ENCODE measurements at places on chromosomes 11 and 22.

DNA sequence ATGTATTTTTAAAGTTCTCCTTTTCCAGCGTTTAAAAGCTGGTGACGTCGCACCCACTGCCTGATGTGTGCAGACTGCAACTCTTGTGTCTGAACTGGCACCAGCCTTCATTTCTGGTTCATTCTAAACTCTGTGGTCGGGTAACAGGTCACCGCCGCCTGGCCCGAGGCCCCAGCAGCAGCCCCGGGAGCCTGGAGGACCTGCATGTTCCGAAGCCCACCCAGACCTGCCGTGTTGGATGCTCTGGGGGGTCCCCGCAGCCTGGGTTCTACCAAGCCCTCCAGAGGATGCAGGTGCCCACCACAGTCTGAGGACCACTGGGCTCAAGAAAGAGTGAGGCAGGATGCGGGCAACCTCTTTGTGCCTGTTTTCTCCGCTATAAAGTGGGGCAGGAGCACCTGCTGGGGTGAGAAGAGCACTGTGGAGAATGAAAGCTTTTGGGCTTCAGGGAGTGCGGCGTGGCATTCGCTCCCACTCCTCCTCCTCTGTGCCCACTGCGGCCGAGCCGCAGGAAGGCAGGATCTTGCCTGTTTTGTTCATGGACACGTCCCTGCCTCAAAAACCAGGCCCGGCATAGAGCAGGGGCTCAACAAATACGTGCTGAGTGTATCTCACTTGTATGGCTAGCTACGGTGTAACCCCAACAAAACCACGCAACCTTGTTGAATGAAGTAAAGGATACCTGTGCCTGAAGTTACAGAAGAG lies 40.1 kb downstream of the CERK start:
- DNase-seq, result no peak

- no peak for DNase-seq
These were observed 1217.9 kb downstream of the LRRC4C start for GRCh38 chr11:40241524-40242051.

- no peak for DNase-seq
These were observed 99.7 kb upstream of the SYT13 start for GRCh38 chr11:45385844-45386243.

GRCh38 chr11:64934682-64935358 lies 873 bp downstream of the GPHA2 start:
- DNase-seq, result no peak

GRCh38 chr11:83717537-83717936 lies 431.4 kb upstream of the CCDC90B start:
- no peak for DNase-seq

DNA sequence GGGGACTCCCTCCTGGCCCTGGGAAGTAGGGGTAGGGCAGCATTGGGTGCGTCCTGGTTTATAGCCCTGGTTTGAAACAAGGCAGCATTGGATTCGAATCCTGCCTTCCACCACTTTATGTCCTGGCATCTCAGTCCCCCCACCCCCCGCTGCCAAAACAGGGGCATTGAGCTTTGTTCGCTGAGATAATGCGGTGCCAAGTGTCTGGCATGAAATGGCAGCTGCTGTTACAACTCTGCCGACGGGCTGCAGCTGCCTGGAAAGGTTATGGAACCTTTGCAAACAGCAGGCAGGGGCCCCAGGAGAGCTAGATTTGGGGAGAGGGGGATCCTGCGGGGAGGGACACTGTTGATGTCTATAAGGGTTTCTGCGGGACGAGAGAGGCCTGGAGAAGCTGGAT lies 1.9 kb downstream of the TST start:
- no peak for DNase-seq

DNA sequence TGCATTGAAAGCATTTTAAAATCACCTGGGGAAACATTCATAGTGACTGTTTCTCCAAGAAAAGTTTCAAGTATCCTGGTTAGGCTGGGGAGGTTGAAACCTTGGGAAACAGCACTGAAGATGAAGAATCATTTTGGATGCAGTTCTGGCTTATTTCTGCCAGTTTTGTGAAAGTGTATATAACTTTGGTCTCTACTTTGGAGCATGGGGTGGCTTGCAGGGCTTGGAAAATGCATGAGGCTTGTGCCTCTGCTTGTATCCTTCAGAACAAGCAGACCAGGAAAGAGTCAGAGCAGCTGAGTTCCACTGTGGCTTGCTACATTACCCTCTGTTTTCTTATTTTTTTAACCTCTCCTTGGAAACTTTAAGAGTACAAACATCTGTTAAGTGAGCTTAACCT lies 19.5 kb downstream of the SLC5A12 start:
- DNase-seq, result no peak

DNA sequence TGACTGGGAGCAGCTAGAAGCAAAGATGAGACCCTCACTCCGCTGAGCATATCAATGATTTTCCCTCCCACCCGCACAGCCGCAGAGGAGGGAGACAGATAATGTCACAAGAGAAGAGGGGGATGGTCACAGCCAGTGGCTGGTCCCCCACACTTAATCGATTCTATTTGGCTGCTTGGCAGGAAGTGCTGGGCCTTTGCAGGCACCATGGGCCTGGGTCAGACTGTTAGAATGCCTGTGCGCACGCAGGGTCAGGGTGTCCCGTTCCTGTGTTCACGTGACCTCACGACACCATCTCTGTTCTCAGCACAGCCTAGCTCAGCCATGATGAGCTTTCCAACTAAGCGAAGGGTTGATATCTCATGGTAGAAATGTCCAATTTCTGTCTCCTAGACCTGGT lies 107.0 kb downstream of the MYO18B start:
- DNase-seq, result no peak

DNA sequence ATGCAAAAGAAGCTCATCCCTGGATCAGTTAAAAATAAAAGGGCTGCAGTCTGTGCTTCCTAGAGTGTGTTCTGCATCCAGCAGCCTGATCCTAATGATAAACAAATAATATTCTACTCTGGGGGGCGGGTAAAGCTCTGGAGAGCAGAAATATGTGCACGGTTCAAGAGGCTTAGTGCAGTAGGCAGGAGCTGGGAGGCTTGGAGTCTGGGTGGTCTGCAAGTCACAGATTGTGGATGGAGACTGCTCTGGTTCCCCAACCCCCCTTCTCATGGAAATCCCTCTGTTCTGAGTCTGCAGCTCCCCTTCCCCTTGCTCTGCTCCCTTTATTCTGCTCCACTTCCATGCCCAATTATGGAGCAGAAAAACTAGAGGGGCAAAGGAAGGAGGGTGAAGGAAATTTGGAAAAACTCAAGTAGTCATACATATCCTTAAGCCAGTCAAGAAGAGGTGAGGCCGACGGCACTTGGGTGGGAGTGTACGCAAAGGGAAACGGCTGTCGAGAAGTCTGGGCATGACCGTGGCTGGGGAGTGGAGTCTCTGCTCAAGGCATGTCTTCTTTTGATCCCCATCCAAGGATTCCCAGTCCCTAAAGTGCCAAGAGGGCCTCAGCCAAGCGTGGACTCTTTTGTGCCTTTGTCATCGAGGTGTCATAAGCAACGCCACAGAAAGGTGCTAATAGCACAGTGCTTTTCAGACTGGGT lies 16.3 kb upstream of the CLMP start:
- peak; percentile 24 for DNase-seq

DNA sequence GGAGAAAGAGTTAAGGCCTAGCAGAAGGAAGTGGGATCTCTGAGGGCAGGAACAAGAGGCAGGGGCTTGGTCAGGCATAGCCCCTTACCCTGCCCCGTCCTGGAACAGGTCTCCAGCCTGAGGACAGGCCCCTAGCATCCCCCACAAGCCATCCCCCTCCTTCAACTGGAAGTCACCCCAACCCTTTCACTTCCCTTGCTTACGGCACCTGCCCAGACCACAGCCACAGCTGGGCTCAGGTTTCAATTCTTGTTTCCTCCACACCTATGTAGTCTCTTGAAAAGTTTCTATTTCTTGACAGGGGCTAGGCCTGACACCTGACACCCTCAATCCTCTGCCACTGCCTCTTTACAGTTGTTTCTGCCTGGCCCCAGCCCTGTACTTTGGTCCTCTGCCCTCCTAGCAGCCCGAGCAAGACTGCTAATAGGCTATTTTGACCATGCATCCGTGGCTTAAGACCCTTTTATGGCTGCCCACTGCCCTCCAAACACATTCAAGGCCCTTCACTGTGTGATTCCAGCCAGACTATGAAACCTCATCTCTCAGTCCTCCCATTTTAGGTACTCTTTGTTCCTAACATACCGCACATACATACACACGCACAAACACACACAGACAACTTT lies 10.9 kb upstream of the FCHSD2 start:
- peak; percentile 15 for DNase-seq

DNA sequence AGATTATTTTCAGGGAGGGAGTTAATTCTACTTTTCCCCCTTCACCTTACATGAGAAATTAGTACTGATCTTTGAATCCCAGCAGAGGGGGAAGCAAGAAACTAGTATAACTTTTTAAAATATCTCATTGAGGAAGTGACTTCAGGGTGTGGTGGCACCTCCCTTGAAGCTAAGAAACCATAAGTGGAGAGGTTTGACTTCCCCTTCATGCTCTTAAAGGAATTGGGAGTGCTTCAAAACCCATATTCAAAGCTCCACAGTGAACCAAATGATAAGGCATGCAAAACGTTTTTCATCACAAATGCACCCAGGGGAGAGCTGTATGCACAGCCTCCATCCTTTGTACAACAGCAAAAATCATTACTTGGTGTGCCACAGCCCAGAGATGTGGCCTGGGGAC lies 540 bp downstream of the MS4A14 start:
- DNase-seq, result no peak

- DNase-seq, result no peak
These were observed 223.5 kb upstream of the BLID start for GRCh38 chr11:122339436-122340060.

GRCh38 chr11:118927554-118928100 lies 1.9 kb upstream of the BCL9L start:
- DNase-seq, result no peak

GRCh38 chr11:89495951-89496350 lies 4.8 kb upstream of the NOX4 start:
- DNase-seq, result peak; percentile 50

DNA sequence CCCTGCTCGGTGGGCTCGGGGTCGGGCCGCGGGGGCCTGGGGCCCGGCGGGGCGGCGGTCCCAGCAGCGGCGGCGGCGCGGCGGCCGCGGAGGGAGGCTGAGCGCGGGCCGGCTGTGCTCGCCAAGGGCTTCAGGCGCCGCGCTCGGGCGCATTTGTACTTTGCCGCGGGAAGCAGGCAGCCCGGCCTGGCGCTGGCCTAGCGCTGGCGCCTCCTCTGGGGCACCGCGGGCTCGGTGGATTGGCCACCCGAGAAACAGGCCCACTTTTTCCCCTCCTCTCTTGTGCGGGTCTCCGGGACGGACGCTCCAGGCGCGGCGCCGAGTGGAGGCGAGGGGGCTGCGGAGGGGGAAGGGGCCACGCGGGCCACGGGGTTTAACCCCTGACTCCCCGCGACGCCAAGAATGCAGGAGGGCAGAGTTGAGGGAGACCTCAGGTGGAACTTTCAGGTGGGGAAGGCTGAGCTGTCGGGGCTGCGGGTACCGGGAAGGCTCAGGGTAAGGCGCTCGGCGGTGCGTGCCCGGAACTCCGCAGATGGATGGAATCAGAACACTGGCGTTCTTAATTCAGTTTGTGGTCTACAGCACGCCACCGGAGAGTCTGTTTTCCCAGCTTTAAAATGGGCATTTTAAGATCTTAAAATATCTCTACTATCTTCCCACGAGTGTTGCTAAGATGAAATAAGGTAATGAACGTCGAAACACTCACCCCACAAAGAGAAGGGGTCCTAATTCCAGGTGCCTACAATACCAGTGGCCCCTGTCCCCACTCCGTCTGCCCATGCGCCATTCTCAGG lies at the start of gene CHRDL2:
TSS of gene CHRDL2 (minus strand) at position 126 of the 794 bp plus-strand sequence. CDS start 538 bp downstream, outside the sequence.
- peak; percentile 77 for DNase-seq

DNA sequence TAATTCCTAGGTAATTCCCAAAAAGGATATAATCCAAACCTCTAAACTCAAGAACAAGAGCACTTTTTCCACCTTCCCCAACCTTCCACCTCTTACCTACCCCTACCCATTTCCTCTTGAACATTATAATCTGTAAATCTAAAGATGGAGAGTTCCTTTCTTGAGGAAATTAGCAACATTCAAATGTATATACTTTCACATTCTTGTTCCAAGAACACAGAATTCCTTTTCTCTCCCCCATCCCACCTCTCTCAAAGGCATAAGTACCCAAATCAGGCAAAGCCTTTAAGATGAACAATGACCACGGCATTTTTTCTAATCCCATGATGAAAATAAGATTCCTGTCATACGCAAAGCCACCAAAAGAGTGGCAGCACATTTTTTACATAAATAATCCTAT lies 18.3 kb downstream of the RRAS2 start:
- DNase-seq, result peak; percentile 48

DNA sequence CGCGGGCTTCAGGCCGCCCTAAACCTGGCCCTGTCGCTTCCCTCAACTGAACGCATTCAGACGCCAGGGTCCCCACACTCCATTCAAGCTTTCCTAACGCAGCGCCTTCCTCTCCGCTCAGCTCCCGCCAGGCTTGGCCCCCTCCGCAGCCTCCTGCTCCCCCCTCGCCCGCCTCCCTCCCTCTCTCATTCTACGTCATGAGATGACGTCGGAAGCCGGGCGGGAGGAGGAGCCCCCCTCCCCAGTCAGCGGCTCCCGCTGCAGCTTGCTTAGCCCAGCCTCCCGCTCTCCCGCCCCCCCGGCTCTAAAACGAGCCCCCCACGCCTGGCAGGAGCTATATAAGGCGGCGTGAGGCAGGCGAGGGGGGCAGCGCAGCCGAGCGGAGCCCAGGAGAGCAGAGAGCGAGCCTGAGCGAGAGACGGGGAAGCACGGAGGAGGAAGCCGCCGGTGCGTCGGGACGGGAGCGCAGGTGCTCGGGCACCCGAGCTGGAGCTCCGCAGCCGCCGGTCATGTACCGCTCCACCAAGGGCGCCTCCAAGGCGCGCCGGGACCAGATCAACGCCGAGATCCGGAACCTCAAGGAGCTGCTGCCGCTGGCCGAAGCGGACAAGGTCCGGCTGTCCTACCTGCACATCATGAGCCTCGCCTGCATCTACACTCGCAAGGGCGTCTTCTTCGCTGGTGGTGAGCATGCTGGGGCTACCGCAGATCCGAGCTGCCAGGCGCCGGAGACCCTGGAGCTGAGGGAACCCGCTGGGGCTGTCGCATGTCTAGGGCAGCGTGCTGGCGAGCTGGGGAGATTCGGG lies at the start of gene NPAS4:
TSS of gene NPAS4 (plus strand) at position 365 of the 806 bp plus-strand sequence. CDS start at position 510, 145 bp downstream.
- peak; percentile 49 for DNase-seq

DNA sequence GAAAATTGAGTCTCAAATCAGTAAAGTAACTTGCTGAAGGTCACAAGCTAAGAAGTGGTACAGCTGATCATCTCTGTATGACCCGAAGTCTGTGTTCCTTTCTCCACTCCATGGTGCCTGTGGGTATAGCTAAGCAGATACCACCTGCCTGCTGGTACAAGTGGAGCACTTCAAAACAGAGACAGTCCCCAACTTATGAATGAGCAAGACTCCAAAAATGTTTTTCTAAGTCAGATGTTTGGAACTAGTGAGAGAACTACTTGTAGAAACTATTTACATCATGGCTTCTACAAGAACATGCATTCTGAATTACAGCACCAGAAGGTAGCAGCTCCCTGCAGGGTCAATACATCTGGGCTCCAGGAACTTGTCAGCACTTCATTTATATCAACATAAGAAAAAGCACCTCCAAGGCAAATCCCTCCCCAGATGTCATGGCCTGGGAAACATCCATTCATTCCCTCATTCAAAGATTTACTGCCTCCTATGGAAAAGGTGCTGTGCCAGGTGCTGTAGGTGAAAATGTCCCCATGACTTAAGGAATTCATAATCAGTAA lies 94.7 kb downstream of the SERGEF start:
- no peak for DNase-seq

GRCh38 chr11:110327508-110327907 lies 31.1 kb upstream of the RDX start:
- DNase-seq, result no peak

GRCh38 chr11:132681971-132682370 lies 850.3 kb downstream of the OPCML start:
- no peak for DNase-seq

GRCh38 chr11:130449996-130450769 lies 1.7 kb downstream of the ADAMTS15 start:
- peak; percentile 90 for DNase-seq

GRCh38 chr11:68441466-68442230 lies 18.9 kb upstream of the PPP6R3 start:
- peak; percentile 40 for DNase-seq

All from neural progenitor cell (in vitro differentiated cells).